CD4-positive, alpha-beta T cell (primary cell): ENCODE measurements at places on chromosomes 4 and X.
A peak's percentile ranks its signal among the peaks of the same experiment; 100 is the strongest.

- DNase-seq: no peak
These were observed 402.7 kb upstream of the INTU start for GRCh38 chr4:127229855-127230608.

DNA sequence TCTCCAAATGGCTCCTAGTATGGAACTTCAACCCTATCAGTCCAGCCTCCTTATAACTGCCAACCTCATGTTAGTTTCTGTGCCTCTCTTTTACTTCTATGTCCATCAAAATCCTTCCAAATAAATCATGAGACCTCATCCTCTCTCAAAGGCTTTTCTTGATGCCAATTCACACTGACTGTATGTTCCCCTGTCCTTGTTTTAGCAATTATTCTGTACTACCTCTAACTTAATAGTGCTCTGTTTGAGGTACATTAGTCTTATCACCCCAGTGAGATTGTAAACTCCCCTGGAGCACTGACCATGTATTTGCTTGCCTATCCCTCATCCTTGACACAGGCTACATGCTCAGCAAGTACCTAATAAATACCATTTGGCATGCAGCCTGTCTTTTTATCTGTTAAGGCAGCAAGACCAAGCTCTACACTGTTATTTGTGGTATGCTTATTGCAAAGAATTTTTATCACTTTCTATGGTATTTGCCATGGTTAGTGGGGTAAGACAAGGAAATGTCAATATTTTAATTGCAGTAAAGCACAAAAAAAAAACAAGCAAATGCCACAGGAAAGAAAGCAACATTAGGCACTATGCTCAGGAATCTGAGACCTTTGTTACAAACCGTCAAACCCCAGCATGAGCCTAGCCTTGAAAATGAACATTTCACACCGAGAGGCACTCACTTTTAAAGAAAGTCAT lies 119.2 kb downstream of the SMARCA1 start:
- no peak for DNase-seq

- DNase-seq: no peak
These were observed 333.3 kb downstream of the BCOR start for GRCh38 chrX:39764441-39764914.

DNA sequence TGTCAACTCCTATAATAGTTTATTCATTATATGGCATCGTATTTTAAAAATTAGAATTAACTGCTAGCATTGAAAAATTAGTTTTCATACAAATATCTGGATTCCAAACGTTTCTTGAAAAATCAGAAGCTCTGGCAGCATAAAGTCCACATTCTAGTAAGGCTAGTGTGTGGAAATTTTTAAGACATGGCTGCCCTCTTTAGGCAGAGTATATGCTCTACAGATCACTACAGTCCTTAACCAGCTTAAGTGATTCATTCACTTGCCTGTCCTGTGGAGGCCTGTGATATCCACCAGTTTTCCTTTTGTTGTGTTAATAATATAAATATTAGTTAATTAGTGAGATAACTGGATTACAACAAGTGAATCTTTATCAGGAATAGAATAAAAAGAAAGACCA lies 287.2 kb downstream of the OPHN1 start:
- no peak for DNase-seq

- DNase-seq: no peak
These were observed 753.5 kb downstream of the PDHA2 start for GRCh38 chr4:96593422-96593821.

GRCh38 chr4:100166297-100167039 lies 23.8 kb downstream of the DDIT4L start:
- no peak for DNase-seq

GRCh38 chr4:25030277-25031076 lies at the start of gene LGI2:
Gene LGI2 (minus strand): TSS chr4:25030946. CDS start chr4:25030693, 253 bp downstream.
- no peak for DNase-seq

DNA sequence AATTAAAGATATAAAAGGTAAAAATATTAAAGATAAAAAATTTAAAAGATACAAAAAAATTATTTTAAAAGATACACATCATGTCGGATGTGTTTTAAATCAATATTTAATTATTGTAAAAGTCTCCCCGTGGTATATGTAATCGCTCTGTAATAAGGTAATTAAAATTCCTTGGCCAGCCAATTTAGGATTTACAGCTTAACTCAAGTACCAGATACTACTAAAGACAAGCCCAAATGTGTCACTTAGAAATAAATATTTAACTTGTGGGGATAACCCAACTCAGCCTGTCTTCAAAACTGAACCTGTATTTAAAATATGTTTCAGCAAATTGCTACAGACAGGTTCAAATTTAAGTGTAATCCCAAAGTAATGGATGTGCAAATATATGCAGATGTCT lies 56.0 kb downstream of the GPR82 start:
- no peak for DNase-seq

- no peak for DNase-seq
These were observed 18.2 kb downstream of the PTTG2 start for GRCh38 chr4:37978248-37978924.

DNA sequence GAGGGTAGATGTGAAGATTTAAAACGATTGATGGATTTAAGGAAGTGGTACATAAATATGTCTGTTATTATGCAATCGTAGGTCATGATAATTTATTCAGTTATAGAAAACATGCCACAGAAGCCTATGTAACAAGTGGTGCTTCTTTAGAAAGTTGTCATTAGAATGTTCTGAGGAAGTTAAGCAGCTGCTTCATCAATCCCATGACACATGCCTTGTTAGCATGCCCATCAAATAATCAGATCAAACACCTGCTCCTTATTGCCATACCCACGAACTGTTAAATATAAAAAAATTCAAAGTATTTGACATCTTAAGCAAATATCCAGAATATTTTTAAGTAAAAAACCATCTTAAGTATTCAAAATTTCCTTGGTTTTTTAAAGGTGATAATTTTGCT lies 76.4 kb upstream of the MYOZ2 start:
- DNase-seq: no peak

DNA sequence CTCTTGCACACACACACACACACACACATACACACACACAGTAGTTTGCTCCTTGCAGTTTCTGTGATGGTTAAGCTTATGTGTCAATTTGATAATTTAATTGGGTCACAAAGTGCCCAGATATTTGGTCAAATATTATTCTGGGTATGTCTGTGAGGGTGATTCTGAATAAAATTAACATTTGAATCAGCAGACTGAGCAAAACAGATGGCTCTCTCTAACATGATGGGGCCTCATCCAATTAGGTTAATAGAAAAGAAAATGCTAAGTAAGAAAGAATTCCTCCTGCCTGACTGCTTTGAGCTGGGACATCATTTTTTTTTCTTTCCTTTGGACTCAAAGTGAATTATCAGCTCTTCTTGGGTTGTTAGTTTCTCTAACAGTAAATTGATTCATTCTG lies 191.2 kb upstream of the INTU start:
- DNase-seq: no peak

DNA sequence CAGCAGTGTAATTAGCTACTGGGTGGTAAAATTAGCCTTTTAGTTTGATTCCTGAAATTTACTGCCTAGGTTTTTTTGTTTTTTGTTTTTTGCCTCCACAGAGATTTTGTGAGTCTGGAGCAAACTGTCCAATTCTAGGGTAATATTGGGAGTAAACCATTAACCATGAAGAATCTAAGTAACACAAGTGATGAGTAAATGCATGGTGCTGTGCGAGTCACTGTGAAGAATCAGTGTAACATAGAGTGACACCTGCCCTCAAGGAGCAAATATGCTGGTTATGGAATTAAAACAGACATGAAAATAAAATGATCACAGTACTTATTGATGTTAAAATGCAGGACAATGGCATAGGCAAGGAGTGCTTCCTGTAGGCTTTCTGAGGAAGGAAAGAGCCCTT lies 60.1 kb downstream of the LRP2BP start:
- no peak for DNase-seq

DNA sequence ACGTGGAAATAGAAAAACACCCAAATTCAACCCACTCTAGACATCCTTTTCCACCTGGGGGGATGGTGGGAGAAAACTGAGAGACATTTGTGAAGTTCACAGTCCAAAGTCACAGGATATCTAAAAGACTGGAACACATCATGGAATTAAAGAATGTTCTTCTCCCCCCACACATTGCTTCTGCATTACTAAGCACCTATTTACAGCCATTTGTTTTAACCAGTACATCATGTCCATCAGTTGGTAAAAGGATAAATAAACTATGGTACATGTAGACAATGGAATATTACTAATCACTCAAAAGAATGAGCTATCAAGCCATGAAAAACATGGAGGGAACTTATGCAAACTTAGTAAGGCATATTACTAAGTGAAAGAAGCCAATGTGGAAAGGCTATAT lies 185.5 kb upstream of the ANXA10 start:
- no peak for DNase-seq

DNA sequence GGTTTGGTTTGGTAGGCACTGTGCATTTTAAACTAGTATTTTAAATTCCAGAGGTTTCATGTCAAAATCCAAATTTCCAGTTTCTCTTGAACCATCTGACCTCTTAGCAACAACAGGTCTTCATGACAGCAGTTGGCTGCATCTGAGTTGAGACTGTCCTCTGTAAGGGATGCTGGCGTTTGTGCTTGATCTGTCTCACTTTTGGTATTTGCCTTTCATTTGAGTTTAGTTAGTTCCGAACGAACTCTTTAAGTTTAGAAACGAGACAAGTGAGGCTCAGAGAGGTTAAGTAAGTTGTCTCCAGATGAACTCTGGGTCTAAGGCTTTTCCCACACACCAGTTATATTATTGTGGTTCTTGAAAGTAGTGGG lies 29.1 kb downstream of the SPARCL1 start:
- DNase-seq: no peak

DNA sequence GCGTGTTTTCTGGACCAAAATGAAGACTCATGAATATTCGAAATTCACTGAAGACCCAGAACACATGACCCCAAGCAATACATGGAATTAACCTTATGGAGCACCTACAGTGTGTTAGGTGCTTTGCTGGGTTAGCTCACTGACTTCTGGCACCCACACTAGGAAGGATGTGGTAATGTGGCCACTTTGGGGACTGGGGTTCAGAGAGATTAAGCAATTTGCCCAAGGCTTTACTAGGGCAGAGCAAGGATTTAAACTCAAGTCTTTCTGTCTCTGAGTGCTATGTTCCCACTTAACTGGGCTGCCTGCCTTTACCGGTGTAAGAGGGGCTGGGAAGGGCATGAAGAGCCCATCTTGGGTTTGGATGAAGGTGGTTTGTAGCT lies 162.0 kb upstream of the ATP6AP2 start:
- DNase-seq: peak; percentile 36

- no peak for DNase-seq
These were observed 198.1 kb upstream of the FTHL17 start for GRCh38 chrX:31269914-31270313.

- DNase-seq: no peak
These were observed 56.9 kb upstream of the TMEM33 start for GRCh38 chr4:41878170-41878969.

DNA sequence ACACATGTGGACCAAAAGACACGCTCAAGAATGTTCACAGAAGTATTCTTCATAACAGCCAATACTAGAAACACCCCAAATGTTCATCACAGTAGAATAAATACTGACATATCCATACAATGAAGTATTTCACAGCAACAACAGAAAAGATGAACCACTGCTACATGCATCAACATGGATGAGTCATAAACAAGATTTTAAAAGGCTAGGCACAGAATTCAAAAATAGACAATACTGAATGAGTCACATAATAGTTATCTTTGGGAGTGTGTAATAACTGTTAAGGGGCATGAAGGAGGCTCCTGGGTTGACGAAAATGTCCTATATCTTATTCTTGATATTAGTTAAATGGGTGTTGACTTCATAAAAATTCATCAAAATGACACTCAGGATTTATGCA lies 43.5 kb downstream of the CLOCK start:
- DNase-seq: no peak

DNA sequence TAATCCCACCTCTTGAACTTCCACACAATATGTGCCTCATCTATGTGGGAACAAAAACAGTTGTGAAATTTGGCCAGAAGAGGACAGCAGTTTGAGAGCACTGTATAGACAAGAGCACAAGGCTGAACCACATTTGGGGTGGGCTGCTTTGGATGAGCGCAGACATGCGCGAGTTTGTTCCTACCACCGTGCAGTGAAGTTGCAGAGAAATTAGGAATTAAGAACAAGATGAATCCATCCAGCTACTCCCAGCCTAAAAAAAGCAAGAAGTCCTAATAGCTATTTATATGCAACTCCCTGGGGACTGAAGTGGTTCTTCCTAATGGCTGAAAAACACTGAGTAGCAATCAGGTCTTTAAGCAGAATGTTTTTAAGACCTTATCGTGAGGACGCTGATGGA lies 1.0 kb downstream of the GAB3 start:
- no peak for DNase-seq

- no peak for DNase-seq
These were observed 340.9 kb upstream of the CTSO start for GRCh38 chr4:156294577-156294976.

DNA sequence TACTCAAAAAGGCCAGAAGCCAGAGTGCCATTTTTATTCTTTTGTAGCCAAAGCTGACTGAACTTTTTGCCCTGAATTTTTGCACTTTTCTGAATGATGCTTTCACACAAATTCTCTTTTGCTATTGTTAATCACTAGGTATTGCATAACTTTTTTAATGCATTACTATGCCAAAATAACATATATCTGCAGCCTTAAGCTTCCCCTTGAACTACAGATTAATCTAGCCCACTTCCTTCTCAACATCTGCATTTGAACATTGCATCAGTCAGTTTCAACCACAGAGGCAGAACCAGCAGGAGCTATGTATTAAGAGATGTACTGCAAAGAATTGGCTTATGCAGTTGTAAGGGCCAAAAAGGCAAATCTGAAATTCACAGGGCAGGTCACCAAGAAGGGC lies 197.6 kb upstream of the GYPA start:
- DNase-seq: no peak

- no peak for DNase-seq
These were observed 90.1 kb downstream of the IRF2 start for GRCh38 chr4:184384056-184384809.

GRCh38 chrX:20116577-20117240 lies at the start of gene MAP7D2:
Gene MAP7D2 (minus strand): TSS chrX:20116907. CDS start chrX:20116879, 28 bp downstream.
- DNase-seq: no peak

DNA sequence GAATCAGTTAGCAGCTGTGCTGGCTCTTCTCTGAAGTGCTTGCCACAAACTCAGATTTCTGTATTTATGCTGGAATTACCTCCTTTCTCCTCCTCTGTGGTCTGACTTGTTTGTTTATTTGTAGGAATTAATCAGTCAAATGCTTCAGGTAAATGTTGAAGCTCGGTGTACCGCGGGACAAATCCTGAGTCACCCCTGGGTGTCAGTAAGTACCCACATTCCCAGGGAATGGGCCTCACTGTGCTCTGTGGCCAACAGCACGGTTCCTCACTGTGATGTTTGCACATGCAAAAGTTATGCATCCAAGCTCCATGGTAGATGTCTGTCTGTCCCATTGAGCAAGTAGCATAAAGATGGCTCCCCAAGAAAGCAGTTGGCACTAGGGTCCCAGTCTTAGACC lies 169.9 kb downstream of the DCLK2 start:
- DNase-seq: no peak

DNA sequence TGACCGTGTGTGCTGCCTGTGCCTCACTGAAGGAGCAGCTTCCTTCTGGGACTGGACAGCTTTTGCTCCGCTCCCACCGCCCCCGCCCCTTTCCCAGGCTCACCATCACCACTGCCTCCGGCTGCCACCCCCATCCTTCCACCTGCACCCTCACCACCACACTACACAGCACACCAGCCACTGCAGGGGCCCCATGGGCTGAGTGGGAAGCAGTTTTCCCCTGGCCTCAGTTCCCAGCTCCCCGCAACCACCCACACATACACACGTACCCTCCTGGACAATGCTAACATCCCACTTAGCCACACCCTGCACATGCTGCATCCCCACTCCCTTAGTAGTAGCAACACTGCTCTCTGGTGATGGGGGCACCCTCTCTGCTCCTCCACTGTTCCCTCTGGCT lies 29.6 kb upstream of the COX18 start:
- no peak for DNase-seq
